ENCODE measurements at places on chromosomes 6 and 20. TPM values are rescaled to one million over a fixed set of nuclear protein-coding genes. Genes with fewer than 3 reads are reported as not detected.

DNA sequence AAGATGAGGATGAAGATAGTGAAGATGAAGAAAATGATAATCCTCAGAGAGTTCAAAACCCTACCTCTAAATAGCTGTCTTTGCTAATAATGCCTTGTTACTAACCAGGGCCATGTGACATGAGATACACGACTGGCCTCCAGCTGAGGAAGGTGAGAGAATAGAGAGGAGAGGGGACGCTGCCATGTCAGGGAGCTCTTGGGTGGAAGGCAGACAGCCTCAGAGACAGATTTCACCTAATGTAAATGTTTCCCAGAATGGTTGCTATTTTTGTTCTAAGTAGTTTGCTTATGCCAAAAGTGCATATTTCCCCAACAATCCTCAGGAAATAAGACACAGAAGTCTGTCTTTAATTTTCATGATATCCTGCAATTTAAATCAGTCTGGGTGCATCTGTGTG lies 138.4 kb downstream of the ELOVL4 start:
- peak; percentile 33 for DNase-seq

DNA sequence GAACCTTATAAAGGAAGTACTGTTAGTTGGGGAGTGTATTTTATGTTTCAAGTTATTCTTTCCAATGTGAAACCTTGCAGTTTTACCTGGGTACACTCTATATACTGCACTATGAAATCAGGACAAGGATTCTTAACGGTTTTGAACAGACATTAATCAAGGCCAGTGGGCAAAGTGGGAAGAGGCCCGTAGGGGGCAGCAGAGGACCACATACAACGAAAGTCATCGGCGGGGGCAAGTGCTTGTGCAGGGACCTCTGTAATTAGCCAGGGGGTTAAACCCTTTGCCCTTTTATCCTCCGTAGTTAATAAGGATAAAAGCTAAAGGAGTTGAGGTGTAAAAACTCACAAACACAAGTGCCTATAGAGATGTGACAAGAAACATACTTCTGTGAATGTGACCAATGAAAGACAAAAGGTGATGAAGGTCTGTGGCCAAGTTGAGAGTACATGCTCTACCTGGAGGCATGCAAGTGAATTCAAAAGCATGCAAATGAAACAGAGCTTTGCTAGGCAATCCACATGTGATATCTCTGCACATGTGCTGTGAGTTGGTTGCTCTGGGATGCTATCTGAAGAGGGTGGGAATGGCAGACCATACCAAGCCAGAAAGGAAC lies 392.7 kb upstream of the MAN1A1 start:
- peak; percentile 43 for DNase-seq

The EFCAB8 gene
- 0.10 TPM for polyA plus RNA-seq

The SCGN gene
- polyA plus RNA-seq, result not detected

The PET117 gene
- polyA plus RNA-seq, result 10.0 TPM

GRCh38 chr6:166761801-166762200 lies 134.8 kb upstream of the RPS6KA2 start:
- no peak for DNase-seq

All from muscle of arm (tissue), 14 donors.